Right lobe of liver (tissue), 6 donors: ENCODE measurements at places on chromosomes 2 and 18.

DNA sequence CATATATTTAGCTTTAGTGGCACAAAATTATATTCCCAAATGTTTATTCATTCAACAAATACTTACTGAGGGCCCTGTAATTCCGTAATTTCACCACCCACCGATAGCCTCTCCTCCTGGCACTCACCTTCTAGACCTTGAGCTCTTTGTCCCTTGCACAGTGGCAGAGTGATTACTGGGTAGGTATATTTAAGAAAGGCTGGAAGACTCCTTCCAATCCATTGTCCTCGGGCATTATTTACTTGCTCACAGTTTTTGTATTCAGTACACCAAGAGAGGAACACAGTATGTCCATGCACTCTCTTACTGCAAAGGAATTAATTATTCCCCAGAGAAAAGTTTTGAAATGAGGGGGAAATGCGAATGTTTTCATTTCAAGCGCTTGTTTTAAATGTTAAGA, 1.1 kb upstream of the CDCA7 start:
- peaks cover 6% of the 10 kb centered on the region for H3K27me3 ChIP-seq
- DNase-seq = no peak
- no peaks in the 10 kb centered on the region for H3K36me3 ChIP-seq
- H3K4me3 ChIP-seq = no peak overlapping the region
- peaks cover 11% of the 10 kb centered on the region for H3K4me1 ChIP-seq
- H3K27ac ChIP-seq = no peak overlapping the region

GRCh38 chr2:133477616-133477990, 90.7 kb downstream of the NCKAP5 start:
- H3K4me1 ChIP-seq = no peaks in the 10 kb centered on the region
- H3K36me3 ChIP-seq = no peaks in the 10 kb centered on the region
- no peaks in the 10 kb centered on the region for H3K27me3 ChIP-seq
- no peak overlapping the region for H3K27ac ChIP-seq

- H3K27ac ChIP-seq = no peak overlapping the region
- H3K27me3 ChIP-seq = no peaks in the 10 kb centered on the region
- H3K4me1 ChIP-seq = no peaks in the 10 kb centered on the region
- H3K4me3 ChIP-seq = no peak overlapping the region
Measured at GRCh38 chr2:184540246-184540789, 58.0 kb upstream of the ZNF804A start.

DNA sequence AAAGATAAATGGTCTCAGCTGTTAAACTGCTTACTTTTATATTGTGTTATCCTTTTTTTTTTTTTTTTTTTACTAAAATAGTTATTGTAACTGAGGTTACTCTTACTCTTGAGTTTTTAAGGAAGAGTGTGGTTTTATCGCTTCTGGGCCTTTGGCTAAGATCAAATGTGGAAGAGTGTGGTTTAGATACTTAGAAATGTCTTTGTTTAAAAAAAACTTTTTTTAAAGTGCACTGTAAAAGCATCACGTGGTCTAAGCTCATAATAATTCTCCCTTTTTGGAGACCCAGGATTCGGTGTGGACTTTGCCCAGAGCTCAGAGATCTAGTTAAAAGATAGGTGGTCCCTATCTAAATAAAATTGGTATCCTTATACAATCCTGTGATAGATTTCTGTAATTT, 11.9 kb upstream of the OXER1 start:
- no peaks in the 10 kb centered on the region for H3K27me3 ChIP-seq
- no peaks in the 10 kb centered on the region for H3K4me1 ChIP-seq
- no peak overlapping the region for H3K4me3 ChIP-seq
- H3K27ac ChIP-seq = no peak overlapping the region

- H3K4me1 ChIP-seq = no peaks in the 10 kb centered on the region
- H3K4me3 ChIP-seq = no peak overlapping the region
- no peaks in the 10 kb centered on the region for H3K27me3 ChIP-seq
- H3K27ac ChIP-seq = no peak overlapping the region
- no peak for DNase-seq
- no peaks in the 10 kb centered on the region for H3K36me3 ChIP-seq
Measured at GRCh38 chr2:119650206-119650605, 28.8 kb upstream of the TMEM177 start.

GRCh38 chr2:60149176-60149575, 404.3 kb downstream of the BCL11A start:
- DNase-seq = no peak
- no peak overlapping the region for H3K4me3 ChIP-seq
- no peaks in the 10 kb centered on the region for H3K27me3 ChIP-seq
- no peak overlapping the region for H3K27ac ChIP-seq
- H3K36me3 ChIP-seq = no peaks in the 10 kb centered on the region

GRCh38 chr2:240623531-240624010, 1.7 kb upstream of the GPR35 start:
- H3K4me1 ChIP-seq = no peaks in the 10 kb centered on the region
- peak; percentile 36 for DNase-seq
- H3K36me3 ChIP-seq = no peaks in the 10 kb centered on the region
- H3K27ac ChIP-seq = no peak overlapping the region
